ENCODE measurements at places on chromosomes 12 and 14.

DNA sequence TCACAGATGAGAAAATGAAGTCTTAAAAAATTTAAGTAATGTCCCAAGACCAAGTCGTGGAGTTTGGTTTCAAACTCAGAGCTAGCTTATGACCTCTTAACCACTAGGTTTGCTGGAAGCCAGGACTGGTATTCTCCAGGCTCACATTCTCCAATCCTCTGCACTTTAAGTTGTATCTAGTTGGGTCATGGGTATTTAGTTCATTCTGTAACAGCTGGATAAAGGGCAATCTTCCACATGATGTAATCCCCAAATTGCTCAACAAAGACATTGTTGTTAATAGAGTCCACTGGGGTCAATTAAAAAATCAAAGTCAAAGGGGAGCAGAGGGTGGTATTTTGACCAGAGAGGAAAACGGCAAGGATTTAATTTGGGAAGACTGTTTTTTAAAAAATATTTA is 17.8 kb upstream of the GAS2L3 start:
- no peak for DNase-seq

DNA sequence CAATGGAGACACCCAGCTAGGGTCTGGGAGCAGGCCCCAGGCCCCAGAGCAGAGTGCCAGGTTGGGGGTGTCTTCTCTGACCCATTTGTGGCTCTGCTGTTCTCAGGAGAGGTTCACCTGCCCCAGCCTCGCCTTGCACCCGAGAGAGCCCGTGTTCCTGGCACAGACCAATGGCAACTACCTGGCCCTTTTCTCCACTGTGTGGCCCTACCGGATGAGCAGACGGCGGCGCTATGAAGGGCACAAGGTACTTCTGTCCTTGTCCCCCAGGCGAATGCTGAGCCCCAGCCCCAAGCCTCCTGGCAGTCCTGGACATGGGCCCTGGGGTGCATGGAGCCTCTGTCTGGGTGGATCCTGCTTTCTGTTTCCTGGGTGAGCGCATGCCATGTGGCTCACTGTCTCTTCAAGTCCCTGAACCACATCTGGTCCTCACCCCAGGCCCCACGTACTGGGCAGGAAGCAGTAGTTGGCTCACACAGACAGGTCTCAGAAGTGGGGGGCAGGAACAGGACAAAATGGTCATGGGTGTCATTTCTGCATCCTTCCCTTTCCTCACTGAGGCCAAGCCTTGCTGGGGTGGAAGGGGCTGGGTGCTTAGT is 58.2 kb downstream of the BEGAIN start:
- no peak for DNase-seq

DNA sequence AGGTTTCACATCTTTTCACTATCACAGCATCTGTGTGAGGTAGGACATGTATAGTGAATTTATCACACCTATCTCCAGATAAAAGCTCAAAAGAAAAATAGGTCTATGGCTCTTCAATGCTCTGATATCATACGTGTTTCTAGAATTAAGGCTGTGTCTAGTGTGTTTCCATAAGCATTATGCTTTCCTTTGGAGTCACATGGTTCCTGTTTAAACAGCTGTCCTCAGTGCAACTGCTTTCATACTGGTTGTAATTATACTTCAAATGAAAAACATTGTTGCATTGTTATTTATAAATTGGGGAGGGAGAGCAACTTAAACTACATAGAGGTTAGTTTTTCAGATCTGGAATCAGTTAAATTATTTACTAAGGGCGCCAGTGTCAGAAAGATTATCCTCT is 151.6 kb downstream of the SYT1 start:
- no peak for DNase-seq

GRCh38 chr14:68593806-68594536 is 198.9 kb downstream of the ZFP36L1 start:
- no peak for DNase-seq

Measured in stimulated activated CD4-positive, alpha-beta T cell treated with anti-CD3 and anti-CD28 coated beads, Interleukin-1b, Interleukin-23, amount 100 ng/mL, for 1 hour (primary cell).